Stimulated activated CD8-positive, alpha-beta memory T cell treated with anti-CD3 and anti-CD28 coated beads, Interleukin-15, amount 100 ng/mL, for 1 hour (primary cell): ENCODE measurements at places on chromosomes 3 and 15.

DNA sequence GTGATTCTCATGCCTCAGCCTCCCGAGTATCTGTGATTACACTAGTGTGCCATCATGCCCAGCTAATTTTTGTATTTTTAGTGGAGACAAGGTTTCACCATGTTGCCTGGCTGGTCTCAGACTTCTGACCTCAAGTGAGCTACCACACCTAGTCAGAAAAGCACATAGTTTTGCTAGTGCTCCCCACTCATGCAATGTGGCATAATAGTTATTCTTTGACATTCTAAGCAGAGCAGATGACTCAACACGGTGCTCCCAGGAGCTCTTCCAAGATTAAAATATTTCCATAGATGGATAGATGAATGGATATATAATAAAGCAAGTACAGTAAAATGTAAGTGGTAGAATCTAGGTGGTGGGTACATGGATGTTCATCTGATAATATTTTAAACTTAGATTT, 53.1 kb upstream of the GK5 start:
- DNase-seq: no peak

GRCh38 chr3:127493924-127494646, 96.4 kb downstream of the TPRA1 start:
- DNase-seq: no peak

DNA sequence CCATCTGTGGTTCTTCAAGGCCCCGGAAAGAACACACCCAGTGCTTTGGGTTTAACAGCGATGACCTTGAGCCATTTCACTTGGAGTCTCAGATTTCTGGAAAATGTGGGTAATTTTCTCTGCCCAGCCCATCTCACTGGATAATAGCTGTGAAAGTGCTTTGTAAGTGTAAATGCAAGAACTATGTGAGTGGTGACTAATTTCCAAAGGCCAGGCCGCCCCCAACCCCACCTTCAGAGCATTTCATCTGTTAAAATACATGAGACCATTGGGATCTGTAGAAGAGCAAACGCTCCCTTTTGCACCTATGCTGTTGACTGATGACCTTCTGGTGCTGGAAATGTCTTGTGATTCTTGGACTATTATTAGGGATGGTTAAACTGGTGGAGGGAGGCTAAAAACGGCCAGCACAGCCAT, 196.8 kb upstream of the LPP start:
- DNase-seq: no peak

- DNase-seq: no peak
Measured at GRCh38 chr3:44105571-44105970, 136.1 kb upstream of the TOPAZ1 start.

DNA sequence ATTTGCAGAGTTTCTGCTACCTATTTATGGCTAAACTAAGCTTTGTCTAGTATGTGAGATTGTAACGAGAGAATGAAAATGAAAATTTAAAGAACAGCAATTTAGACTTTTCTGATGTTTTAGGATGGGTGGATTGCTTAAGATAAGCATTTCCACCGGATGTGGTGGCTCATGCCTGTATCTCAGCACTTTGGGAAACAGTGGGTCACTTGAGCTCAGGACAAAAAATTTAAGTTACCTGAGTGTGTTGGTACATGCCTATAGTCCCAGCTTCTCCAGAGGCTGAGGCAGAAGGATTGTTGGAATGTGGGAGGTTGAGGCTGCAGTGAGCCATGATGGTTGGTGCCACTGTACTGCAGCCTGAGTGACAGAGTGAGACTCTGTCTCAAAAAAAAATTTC, 3.3 kb downstream of the PPP4R2 start:
- DNase-seq: no peak
